ENCODE measurements at places on chromosomes 7 and 10.

- DNase-seq, result no peak
These were observed 217.8 kb upstream of the SEMA3A start for GRCh38 chr7:84412161-84412969.

DNA sequence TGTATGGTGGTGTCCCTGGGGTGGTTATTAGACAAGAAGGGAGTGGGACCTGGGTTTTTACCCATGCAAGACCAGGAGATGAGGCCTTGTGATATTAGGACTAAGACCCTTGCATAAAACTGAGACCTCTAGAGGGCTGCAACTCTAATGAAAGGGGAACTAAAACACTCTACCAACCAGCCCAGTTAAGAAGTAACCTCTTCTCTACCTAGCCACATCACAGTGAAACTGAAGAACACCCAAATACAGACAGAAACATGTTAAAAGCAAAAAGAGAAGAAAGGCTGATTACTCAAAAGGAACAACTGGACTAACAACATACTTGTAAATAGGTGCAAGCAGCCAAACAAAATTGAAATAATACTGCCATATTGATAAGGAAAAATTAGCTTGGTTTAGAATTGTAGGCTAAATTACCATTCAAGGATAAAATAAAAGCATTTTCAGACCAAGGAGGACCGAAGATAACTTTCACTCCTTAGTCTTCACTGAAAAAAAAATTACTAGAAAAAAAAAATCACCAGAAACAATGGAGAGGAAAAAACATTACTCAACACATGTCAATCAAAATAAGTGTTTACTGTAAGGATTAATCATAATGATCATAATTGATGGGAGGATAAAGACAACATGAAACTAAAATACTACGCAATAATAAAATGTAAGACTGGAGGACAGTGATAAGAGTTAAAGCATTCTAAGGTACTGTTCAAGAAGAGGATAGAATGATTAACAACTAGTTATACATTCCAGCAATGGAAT lies 27.6 kb downstream of the ERLIN1 start:
- no peak for DNase-seq

GRCh38 chr7:150447966-150448788 lies 2.3 kb upstream of the GIMAP8 start:
- DNase-seq, result no peak

- DNase-seq, result no peak
These were observed 30.6 kb upstream of the GALNTL5 start for GRCh38 chr7:151925446-151926335.

- no peak for DNase-seq
These were observed 944 bp downstream of the RHBDD2 start for GRCh38 chr7:75879771-75880184.

All from stimulated activated CD8-positive, alpha-beta memory T cell treated with anti-CD3 and anti-CD28 coated beads, Interleukin-2, amount 100 ng/mL, for 48 hours (primary cell).